ENCODE measurements at places on chromosomes 16 and 17.

DNA sequence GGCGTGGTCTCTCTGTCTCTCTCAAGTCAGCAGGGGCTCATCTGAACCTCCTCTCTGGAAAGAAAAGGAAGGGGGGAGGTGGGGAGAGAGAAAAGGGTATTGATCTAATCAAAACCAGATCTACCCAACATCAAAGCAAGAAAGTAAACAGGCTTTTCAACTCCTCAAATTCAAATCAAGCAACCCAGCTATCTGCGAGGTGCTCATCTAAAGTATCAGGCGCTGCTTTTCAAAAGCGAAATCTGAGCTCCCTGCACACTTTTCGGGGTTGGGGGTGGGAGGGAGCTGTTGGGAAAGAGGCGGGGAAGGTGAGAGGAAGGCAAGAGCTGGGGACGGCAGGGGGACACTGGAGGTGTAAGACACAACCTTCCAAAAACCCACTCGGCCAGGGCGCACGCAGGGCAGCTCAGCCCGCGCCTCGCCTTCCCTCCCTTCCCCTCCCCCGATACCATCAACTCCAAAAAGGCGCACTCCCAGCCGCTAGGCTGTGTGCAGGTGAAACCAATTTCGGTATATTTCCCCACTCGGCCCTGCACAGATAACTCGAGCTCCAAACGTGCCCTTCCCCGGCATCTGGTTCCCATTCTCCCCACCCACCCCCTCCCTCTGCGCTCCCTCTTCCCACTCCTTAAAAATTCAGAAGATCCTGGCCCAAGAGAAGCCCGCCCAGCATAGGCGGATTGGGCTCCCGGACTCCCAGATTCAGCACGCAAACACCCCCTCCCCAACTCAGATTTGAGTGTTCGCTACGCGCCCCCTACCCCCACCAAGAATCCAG, 2.6 kb downstream of the AXIN2 start:
- no peak for DNase-seq

- DNase-seq, result peak; percentile 87
Measured at GRCh38 chr17:80720610-80721577, 176.3 kb downstream of the RPTOR start.

DNA sequence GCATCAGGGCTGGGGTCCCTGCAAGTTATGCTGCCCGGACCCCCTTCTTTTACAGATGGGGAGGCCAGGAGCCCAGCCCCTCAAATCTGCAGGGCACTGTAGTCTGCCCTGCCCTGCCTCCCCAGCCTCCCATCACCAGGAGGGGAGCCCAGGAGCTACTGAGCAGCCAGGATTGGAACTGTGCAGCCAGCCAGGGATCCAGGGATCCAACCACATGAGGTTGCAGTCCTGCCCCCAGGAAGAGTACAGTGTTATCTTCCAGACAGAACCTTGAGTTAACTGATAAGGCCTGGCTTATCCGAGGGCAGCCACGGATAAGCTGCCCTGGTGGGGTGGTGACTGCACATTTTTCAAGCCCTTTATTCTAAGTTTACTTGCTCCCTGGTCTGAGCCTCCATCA, 11.4 kb upstream of the NDRG4 start:
- no peak for DNase-seq

GRCh38 chr17:29621751-29622194, 939 bp downstream of the CORO6 start:
- no peak for DNase-seq

DNA sequence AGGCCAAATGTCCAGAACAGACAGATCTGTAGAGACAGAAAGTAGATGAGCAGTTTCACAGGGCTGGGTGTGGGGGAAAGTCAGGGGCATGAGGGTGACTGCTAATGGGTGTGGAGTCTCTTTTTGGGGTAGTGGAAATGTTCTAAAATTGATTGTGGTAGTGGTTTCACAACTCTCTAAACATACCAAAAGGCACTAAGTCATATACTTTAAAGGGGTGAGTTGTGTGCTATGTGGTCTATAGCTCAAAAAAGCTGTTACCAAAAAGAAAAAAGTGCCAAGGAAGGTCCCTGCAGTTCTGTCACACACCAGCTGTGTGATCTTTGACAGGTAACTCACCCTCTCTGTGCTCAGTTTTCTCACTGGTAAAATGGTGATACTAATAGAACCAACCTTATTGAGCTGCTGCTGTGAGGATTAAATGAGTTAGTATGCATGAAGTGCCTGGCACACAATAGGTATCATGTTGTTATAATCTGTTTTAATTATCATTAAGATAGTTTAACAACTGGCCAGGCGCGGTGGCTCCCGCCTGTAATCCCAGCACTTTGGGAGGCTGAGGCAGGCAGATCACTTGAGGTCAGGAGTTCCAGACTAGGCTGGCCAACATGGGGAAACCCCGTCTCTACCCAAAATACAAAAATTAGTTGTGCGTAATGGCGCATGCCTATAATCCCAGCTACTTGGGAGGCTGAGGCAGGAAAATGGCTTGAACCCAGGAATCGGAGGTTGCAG, 10.3 kb downstream of the ITGAX start:
- DNase-seq, result no peak

GRCh38 chr17:72359811-72360210, 239.0 kb downstream of the SOX9 start:
- no peak for DNase-seq

- no peak for DNase-seq
Measured at GRCh38 chr16:70759666-70760065, 41.3 kb downstream of the VAC14 start.

- no peak for DNase-seq
Measured at GRCh38 chr17:27446569-27447301, 9.5 kb upstream of the KSR1 start.

DNA sequence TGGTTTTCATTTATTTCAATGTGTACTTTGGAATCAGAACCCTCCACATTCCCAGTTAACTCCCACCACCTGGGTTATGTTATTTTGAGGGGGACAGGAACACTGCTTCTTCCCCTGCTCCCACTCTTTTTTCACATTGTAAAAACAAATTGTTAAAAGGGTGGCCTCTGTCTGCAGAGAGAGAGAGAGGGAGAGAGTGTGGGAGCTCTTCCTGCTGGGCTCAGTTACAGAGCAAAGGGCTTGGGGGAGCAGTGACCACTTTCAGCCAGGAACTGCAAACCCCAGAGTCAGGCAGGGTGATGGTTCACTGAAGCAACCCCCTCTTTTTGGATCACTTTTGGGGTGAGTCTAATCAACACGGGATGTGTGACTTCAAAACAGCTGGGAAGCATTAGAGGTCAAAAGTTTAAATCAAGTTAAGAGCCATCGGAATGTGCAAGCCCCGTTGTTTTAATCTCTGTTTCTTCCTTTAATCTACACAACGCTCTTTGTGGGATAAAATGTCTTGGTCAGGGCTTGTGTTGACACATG, 577.0 kb upstream of the CDH11 start:
- no peak for DNase-seq

DNA sequence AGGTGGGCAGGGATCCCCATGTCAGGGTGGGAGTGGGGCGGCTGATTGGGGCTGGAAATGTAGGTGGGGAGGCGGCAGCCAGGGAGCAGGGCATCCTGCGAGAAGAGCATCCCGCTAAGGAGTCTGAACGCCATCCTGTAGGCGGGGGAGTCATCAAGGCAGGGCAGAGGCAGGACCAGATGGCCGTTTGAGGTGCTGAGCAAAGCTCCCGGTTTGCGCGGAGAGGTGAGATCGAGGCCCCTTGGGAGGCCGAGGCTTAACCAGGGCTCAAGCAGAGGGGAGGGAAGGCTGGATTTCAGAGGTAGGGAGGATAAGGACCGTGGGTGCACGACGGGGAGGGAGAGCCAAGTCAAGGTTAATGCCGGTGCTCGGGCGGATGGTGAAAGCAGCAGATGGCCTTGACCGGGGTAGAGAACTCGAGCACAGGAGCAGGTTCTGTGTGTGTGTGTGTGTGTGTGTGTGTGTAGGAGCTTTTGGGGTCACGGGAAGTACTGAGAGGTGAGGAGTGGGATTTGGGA, 472 bp upstream of the NME2 start:
- DNase-seq, result peak; percentile 39

- no peak for DNase-seq
Measured at GRCh38 chr17:8806926-8807550, 7.9 kb upstream of the MFSD6L start.

- DNase-seq, result no peak
Measured at GRCh38 chr16:28172336-28172735, 39.4 kb downstream of the XPO6 start.

- DNase-seq, result no peak
Measured at GRCh38 chr17:73872816-73873215, 228.6 kb upstream of the SDK2 start.

- DNase-seq, result no peak
Measured at GRCh38 chr16:1426734-1427471, 4.0 kb upstream of the PERCC1 start.

- DNase-seq, result no peak
Measured at GRCh38 chr16:85363881-85364280, 249.2 kb upstream of the GSE1 start.

DNA sequence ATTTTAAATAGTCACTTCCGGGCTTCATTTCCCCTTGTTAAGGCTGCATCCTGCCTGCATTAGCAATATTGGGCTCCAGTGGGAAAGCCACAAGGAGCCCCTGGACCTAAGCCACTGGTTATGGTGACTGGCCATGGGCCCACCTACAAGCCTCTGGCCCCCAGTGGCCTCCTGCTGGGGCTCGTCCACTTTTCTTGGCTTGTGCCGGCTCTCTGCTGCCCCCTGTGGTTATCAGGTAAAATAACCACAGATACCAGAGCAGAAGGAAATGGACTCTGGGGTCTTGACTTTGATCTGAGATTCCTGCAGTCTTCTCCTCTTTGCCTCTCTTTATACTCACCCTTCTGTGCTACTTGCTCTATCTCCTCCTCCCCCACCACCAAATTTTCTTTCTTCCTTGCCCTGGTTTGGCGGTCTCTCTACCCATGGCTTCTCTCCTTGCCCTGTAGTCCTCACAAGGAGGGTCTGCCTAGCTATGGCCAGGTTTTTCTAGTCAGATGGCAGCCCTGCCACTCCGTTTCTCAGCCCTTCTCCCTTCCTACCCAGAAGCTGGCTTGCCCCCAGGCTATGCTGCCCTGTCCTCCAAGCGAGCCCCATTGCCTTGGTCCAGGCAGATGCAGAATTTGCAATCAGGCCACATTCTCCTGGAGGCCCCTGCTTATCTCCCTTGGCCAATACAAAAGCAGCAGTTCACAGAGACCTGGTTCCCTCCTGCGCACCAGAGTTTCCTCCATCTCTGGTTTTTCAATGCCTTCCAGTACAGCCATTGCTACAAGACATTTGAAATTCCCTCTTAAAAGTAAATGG, 82.9 kb upstream of the RCVRN start:
- peak; percentile 37 for DNase-seq

GRCh38 chr17:9512323-9513168, 63.1 kb downstream of the STX8 start:
- DNase-seq, result peak; percentile 7

- no peak for DNase-seq
Measured at GRCh38 chr16:66844342-66845079, at the start of gene CA7. Gene CA7 (plus strand): TSS chr16:66844414. CDS start chr16:66844488, 74 bp downstream.

DNA sequence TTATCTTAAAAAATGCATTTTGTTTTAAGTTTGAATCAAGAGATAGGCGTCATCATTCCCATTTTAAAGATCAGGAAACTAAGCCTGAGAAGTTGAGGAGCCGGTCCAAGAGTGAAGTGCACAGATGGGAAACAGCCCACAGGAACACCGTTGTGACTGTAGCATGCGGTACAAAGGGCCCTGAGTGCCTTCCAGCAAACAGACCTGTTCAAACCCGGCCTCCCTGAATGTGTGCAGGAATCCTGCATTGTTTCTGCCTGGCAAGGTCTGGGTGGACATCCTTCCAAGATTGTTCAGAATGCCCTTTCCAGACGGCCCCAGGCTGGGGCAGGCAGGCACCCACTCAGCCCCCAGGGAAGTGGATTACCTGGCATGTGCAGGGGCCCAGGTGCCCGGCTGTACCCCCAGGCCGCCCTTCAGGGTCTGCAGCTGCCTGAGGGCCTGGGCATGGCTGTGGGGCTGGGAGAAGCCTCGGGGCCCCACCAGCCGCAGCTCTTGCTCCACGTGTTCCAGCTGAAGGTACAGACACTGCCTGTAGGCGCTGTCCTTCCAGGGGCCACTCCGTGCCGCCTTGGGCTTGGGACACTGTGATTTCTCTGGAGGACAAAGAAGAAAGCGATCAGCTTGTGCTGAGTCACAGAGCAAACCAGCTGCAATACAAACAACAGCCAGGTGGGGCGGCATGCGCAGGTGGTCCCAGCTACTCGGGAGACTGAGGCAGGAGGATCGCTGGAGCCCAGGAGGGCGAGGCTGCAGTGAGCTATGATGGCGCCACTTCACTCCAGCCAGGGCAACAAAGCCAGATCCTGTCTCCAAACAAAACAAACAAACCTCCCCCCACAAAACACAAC, 45.0 kb upstream of the GCSH start:
- DNase-seq, result peak; percentile 15

DNA sequence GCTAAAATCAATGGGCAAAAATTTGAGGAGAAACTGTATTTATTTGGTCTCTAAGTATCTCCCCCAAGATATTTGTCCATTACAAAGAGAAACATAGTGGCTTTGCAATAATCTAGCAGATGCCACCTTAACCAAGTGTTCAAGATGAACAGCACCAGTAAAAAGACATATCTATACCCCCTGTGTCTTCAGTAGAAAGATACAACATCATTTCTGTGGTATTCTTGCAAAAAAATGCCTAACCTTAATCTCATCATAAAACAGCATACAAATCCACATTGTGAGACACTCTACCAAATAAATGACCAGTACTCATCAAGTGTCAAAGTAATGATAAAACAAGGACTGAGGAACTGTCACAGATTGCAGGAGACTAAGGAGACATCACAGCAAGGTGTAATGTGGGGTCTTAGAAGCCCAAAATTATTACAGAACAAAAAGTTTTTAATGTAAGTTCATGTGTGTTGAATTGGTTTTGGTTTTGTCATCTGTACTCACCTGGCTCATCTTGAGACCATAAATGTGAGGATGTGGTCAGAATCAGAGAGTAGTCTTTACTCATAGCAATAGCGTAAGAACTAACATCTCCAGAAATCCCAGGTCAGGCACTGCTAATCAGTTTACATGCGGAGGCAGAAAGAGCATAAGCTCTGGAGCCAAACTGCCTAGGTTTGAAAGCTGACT, 77.2 kb downstream of the AATF start:
- no peak for DNase-seq

DNA sequence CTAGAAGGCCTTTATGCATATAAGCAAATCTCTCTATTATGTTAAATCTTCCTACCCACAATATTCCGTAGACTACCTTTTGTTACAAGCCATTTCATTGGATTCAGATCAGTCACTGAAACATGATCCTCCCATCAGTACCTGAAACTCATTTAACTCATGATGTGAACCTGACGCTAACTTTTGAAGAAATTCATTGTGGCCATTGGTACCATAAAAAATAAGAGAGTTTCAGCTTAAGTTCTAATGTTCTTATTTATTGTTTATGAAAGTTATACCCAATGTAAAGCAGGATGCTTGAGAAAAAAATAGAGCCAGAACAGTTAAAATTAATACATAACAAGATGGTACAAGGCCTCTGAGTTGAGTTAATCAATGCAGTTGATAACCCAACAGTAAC, 439.6 kb downstream of the KCNJ2 start:
- no peak for DNase-seq

- DNase-seq, result no peak
Measured at GRCh38 chr17:9346296-9346926, 229.2 kb downstream of the STX8 start.

All from ACHN (cell line).